ENCODE measurements at places on chromosomes 7 and 10. TPM values are rescaled to one million over a fixed set of nuclear protein-coding genes. Genes with fewer than 3 reads are reported as not detected.

Gene H2AZ2
- total RNA-seq = 228 TPM

Gene ATP6V1F
- total RNA-seq = 276 TPM

Gene CTAGE15
- total RNA-seq = not detected

Gene RPEL1
- total RNA-seq = not detected

Gene ANKRD1
- 41.9 TPM for total RNA-seq

Gene TACR2
- total RNA-seq = not detected

Gene LZTS2
- 33.0 TPM for total RNA-seq

Gene OR6V1
- not detected for total RNA-seq

Gene BBS9
- total RNA-seq = 2.7 TPM

Gene THNSL1
- 3.3 TPM for total RNA-seq

Gene AGR3
- not detected for total RNA-seq

Gene TFPI2
- 246 TPM for total RNA-seq

Gene NCF1
- total RNA-seq = not detected

Gene CRHR2
- not detected for total RNA-seq

Gene HOGA1
- 1.7 TPM for total RNA-seq

Gene HOXA5
- 3.2 TPM for total RNA-seq

Gene RAB19
- total RNA-seq = not detected

Gene FZD8
- 7.0 TPM for total RNA-seq

Gene SLC18A3
- not detected for total RNA-seq

Gene DLX6
- total RNA-seq = not detected

Gene LRRD1
- total RNA-seq = not detected

Gene UNCX
- not detected for total RNA-seq

Gene DLX5
- total RNA-seq = not detected

Gene CTAGE6
- not detected for total RNA-seq

Gene SUN3
- total RNA-seq = not detected

Gene TFR2
- total RNA-seq = 2.1 TPM

Gene ASAH2
- 3.3 TPM for total RNA-seq

All from A549 treated with ZK216348 at 1 μM for 4 hours (cell line).